ENCODE measurements at places on chromosomes 4 and X.

DNA sequence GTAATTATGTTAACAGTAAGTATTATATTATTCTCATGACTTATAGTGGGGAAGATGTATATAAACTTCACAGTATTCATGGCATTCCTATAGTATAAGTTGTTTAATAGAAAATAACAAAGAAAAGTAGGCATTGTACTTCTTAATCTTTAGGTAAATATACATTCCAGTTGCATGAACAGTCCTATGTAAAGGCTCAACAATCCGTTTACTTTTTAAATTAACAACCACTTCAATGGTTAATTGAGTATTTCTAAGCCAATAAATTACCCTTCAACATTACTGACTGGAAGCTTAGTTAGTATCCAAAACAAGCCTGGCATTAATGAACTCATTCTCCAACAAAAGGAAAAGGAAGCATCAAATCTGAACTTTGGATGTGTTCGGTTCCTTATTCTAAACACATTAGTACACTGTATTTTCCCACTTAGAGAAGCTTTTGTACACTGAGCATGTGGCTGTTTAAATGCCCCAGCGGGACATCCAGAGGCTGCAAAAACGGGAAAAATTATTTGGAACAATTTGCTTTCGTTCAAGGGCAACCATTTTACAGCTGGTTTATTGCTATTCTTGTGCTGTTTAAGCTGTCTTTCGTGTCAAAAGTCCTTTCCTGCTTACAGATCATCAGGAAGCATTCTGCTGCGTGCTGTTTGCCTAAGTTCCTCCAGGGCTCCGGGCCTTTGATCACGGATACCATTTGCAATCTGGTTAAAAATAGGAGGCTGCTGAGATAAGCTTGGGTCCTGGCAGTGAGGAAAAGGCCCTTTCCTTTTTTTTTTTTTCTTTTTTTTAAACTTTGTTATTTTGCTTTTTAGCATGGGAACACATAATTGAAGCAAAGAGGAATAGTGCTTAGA is 460.3 kb downstream of the SPRY1 start:
- DNase-seq, result no peak

GRCh38 chrX:147884958-147885357 is 26.8 kb upstream of the FMR1 start:
- DNase-seq, result no peak

DNA sequence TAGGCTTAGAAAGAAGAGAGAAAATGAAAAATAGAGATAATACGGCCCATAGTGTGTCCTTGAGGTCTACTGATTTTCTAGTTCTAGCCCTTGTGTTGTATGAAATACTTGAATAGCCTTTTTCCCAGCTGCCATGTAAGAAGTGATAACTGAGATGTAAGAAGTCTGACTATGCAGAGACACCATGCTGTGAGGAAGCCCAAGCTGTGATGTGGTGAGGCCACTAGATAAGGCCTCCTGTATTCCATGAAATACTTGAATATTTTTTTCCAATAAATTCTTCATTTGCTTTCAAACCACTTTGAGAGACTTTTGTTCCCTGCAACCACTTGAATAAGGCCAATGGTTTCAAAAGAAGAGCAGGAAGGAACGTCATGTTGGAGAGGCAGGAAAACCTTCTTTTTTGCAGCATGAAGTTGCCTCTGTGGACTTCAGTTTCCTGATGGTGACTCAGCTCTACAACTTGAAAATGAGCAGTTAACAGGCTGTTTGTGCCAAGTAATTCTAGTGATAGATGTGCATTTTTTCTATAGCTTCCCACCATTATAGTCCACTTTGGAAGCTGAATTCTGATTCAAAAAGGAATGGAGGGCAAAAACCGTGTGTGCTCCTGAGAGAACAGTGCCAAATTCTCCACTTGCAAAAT is 25.5 kb upstream of the FAM9C start:
- no peak for DNase-seq

DNA sequence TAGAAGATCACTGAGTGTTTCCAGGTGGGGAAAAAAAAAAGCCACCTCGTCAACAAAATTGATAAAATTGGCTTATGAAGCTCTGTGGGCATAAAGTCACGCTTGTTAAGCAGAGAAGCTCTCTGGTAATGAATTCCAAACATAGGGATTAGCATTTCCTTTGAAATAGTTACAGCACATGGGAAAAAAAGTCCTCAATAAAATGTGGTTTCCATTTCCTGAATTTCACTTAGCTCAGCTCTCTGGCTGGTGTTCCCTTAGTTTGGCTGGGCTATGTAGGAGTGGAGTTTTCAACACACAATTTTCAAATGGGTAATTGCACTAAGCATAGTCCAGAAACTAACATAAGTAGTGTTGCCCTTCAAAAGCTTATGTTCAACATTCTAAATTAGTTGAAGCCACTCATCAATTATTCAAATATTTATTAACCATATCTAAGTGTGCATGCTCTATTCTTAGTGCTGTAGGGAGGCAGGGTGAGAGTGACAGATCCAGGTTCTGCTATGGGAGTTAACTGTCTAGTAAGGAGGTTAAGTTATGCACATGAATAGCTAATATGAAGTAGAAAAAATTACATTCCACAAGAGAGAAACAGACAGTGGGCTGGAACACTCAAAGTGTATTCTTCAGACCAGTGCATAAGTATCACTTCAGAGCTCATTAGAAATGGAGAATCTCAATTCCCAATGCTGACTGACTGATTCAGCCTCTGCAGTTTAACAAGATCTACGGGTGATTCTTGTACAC is 445.7 kb downstream of the SMARCA1 start:
- no peak for DNase-seq

DNA sequence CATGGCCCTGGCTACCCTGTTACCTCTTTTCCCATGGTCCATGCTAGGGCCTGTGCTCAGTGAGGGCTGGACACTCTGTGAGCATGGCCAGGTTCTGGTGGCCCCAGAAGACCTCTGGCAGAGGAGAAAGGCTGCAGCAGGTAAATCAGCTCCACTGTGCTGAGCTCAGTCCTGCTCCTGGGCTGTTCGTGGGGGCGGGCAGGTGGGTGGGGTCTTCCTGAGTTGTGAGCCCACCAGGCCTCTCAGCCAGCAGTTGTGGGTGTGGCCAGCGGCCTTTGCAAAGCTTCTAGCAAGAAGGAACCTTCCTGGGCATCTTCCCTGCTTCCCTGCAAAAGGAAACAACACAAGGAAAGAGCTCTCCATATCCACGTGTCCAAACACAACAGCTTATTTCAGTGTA is 85.3 kb upstream of the STX18 start:
- no peak for DNase-seq

- no peak for DNase-seq
Measured at GRCh38 chrX:148426467-148426866, 74.0 kb upstream of the AFF2 start.

- no peak for DNase-seq
Measured at GRCh38 chrX:2629316-2630007, 61.6 kb upstream of the CD99 start.

Measured in activated naive CD4-positive, alpha-beta T cell treated with anti-CD3 and anti-CD28 coated beads, Interleukin-2, amount 50 U/mL, for 16 hours (primary cell).